ENCODE measurements at places on chromosomes 5 and 9.

- DNase-seq, result no peak
Observed at GRCh38 chr5:39494534-39494933, 69.8 kb upstream of the DAB2 start.

GRCh38 chr9:8852301-8852864, 1052.8 kb upstream of the DMAC1 start:
- no peak for DNase-seq

DNA sequence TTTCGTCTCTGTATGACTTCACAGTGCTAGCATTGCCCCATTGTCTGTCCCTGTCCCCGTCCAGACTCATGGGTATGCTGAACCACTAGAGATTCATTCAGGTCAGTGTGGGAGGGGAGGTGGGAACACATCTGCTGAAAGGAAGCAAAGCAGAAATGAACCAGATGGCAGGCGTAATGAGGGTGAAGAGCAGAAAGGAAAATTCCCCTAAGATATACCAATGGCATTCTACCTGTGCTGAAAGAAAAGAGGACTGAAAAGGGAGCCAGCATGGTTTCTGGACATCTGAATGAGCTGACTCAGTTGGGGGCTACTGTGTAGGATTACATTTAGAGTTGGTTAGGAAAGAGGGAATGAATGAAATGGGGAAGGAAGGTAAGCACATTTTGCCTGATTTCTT, 678.7 kb downstream of the MAT2B start:
- no peak for DNase-seq

DNA sequence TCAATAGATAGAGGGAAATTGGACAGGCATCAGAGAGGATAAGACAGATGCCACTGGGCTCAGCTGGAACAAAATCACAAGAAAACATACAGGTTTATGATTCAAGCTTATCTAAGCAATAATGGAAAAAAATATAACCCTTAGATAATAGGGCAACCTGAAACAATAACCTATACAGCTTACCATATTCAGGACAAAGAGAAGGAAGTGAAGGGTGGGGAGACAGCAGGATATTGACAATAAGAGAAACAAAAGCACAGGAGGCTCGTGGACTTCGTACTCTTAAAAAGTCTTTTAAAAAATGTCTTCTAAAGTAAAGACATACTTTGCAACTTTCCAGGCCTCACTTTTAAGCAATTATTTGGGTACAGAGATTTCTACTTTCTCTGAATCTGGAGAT, 225.3 kb downstream of the NTRK2 start:
- DNase-seq, result no peak

DNA sequence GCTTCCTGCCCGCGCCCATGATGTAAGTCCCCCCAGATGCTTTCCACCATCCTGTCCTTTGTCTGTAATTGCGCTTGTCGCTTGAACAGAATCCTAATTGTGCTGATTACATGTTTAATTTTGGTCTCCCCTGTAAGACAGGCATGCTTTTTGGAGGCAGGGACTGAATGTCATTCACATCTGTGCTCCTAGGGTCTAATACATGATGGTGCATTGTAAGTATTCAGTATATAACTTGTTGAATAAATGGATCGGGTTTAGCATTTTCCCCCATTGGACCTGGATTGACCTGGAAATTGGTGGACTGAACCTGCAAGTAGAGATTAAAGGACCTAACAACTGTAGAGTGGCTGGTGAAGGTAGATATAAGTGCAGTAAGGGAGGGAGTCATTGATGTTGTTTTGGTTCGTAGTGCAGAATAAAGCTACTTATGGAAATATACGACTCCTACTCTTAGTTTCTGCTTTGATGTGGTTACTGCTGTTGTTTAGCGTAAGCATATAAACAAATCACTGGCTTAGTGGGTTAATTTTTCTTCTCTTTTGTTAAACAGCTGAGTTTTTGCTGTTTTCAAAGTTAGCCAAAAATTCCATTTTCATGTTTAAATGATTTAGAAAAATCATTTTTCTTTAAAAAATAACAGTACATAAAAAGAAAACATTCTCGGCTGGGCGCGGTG, 57.3 kb downstream of the TRIO start:
- no peak for DNase-seq

DNA sequence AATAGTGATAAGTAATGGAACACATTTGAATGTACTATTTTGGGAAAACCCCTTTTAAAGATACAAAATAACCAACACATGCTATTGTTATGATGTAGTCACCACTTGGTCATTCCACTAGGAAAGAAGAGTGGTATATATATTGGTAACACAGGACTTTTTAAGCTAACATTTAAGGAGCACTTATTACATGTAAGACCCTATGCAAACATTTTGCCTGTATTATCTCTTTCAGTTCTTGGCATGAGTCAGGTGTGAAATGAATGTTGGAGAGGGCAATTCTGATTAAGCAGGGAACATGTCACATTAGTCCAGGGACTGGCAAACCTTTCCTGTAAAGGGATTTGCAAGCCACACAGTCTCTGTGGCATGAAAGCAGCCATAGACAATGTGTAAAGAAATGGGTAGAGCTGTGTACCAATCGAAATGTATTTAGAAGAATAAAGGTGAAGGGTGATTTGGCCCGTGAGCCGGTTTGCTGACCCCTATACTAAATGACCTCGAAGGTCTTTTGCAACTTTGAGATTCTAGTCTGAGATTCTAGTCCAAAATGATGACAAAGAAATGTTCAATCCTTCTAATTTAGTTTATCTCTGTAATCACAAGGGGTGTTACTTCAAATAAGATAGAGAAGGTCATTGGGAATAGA, 15.3 kb downstream of the ABLIM3 start:
- peak; percentile 19 for DNase-seq

- DNase-seq, result no peak
Observed at GRCh38 chr5:35656721-35657120, 39.1 kb downstream of the SPEF2 start.

DNA sequence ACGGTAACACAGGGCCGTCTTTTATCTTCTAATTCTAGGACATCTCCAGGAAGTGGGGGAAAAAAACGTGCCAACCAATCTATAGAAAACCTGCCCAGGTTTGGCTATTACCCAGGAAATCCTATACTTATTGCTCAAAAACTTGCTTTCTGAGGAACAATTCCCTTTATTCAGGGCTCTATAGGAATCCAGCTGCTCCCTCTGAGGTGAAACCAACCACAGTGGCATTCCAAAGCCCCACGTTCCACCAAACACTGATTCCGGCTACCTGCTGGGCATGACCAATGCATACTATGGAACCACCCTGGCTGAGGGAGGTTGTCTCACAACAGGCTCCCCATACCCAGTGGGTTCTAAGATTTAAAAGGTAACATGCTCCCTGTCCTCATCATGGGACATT, 57.6 kb downstream of the GLIS3 start:
- no peak for DNase-seq

GRCh38 chr9:30116673-30117217, 2267.7 kb upstream of the ACO1 start:
- DNase-seq, result no peak

- no peak for DNase-seq
Observed at GRCh38 chr5:145362266-145362665, 472.9 kb downstream of the PRELID2 start.

- no peak for DNase-seq
Observed at GRCh38 chr9:99561509-99561917, 260.2 kb upstream of the NR4A3 start.

DNA sequence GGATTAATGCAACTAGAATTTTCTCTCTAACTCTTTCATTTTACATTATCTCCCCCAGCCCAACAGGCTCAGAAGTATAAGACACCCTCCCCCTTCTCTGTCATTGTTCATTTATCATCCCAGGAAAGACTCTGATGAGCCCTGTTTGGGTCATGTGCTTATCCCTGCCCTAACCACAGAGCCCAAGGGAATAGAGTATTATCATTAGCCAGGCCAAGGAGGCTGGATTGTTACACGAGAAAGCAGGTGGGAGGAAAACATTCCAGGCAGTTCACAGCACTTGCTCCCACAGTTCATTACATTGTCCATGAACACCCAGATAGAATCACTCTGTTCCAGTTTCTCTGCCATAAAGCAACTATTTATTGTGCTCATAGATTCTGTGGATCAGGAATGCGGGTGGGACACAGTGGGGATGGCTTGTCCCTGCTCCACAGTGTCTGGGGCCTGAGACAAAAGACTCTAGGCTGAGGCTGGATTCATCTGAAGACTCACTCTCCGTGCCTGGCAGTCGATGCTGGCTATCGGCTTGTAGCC, 59.5 kb upstream of the TMEM215 start:
- no peak for DNase-seq

DNA sequence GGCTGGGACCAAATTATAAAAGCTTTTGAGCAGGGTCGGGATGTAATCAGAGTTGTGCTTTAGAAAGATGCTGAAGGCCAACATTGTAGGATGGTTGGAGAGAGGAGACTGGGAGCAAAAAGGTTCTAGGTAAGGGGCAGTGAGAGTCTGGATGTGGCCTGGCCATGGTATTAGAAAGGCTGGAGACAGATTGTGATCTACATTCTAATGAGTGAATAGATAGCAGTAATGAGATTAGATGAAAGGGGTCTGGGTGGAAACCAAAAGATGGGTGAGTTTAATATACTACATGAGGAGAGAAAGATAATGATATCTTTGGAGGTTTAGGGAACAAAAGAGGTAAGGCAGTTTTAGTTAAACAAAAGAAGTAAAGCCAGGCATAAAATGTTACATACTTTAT, 88.8 kb upstream of the SH3GL2 start:
- no peak for DNase-seq

DNA sequence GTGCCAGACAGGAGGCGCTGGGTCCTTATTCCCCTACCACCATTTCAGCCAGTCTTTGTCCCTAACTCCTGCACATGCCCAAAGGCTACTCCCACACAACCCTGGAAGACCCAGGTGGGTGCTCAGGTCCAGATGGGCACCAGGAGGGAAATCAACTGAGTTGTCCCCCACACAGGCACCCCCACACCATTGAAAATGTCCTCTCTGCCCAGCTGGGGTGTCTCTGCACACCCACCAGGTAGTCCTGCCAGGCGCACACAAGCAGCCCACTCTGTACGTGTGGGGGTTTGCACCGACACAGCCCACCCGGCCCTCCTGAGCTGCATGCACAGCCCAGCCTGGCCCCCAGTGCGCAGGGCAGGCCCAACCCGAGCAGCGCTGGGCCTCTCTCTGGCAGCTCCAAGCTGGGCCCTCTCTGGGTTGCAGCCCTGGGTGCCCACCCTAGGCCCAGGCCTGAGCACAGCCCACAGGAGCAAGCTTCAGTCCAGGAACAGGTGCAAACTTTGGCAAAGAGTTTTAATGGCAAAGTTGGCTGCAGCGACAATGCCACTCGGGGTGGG, 2.2 kb downstream of the RNF208 start:
- no peak for DNase-seq

DNA sequence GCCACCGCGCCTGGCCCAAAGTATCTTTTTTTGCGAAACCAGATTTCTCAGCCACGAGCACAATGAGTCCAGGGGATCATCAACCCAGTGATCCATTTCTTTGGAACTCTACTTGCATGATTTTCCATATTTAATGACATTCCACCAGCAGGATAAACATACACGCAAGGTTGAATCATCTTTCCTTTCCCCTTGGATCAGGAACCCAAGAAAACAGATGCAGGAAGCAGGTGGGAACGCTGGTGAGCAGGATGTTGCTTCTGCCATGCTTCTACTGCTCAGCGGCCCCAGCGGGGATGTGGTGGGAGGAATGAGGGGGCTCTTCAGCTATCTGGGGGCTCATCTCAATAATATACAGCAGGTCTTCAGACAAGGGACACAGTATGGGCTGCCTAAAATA, 118.2 kb downstream of the SEC61B start:
- no peak for DNase-seq

GRCh38 chr5:5371957-5372356, 50.5 kb upstream of the ICE1 start:
- DNase-seq, result no peak

- no peak for DNase-seq
Observed at GRCh38 chr5:138359621-138360020, 7.1 kb downstream of the KDM3B start.

DNA sequence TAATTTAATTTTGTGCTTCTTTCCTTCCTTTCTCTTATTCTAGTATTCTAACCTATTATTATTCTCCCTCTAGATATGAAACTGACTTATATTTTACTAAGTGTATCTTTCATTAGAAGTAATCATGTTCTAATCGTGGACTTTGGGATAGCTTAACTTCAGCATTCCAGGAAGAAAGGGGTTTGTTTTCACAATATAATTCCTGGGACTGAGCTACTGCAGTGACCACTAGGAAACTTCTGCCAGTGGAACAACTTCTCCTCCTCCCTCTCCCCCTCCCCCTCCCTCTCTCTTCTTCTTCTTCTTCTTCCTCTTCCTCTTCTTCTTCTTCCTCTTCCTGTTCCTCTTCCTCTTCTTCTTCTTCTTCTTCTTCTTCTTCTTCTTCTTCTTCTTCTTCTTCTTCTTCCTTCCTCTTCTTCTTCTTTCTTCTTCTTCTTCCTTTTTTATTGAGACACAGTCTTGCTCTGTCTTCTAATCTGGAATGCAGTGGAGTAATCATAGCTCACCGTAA, 127.9 kb downstream of the NNT start:
- DNase-seq, result no peak

DNA sequence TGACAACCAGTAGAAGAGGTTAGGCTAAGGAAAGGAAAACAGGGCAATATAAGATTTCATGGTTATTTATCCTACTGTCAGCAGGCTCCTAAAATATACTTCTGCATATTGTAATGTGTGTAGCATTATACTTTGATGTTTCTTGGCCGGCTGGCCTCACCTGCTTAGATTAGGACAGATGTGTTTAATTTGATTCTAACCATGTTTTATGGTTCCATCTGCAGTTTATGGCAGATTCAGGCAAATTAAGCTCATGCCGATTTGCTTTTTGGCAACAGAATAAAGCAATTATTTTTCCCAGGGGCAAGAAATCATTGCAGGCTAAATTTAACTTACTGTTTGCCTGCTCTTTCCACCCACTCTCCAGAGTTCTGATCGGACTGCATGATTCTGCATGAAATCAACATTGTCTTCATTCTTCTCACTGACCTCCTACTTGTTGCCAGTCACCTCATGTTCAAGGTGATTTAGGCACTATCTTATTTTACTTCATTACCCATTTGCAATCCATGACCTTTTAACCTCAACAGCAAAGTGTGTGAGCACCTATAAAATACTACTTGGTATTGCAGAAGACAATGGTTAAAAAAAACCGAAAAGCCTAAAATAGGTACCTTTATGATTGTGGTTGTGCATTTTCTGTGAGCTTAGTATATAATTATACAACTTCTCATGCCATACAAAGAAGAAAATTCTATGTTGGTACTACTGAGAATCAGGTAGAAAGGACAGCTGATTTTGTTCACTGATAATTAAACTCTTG, 125.2 kb downstream of the EDIL3 start:
- DNase-seq, result no peak

DNA sequence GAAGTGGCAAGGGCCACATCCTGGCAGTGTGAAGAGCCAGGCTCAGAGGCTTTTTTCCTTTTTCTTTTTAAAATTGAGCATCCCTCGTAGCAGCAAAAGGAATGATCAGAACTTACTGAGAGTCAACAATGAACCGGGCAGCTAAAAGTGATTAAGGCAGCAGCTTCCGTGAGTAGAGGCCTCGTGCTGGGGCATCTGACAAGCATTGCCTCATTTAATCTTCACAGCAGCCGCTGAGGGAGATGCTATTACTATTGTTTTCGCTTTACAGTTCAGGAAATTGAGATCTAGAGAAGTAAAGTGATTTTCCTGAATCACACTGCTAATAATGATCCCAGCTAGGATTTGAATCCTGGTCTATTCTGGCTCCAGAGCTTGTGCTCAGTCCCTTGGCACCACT, 30.7 kb upstream of the PTGS1 start:
- DNase-seq, result no peak

GRCh38 chr9:35862328-35862727, 7.9 kb downstream of the OR13J1 start:
- DNase-seq, result no peak
